Pancreas (tissue), 10 donors: ENCODE measurements at places on chromosomes 5 and 9. TPM values are rescaled to one million over a fixed set of nuclear protein-coding genes. Genes with fewer than 3 reads are reported as not detected.

GRCh38 chr9:81132318-81132717 is 557.0 kb downstream of the TLE1 start:
- no peaks in the 10 kb centered on the region for H3K36me3 ChIP-seq
- no peaks in the 10 kb centered on the region for H3K27me3 ChIP-seq
- no peak overlapping the region for H3K27ac ChIP-seq
- no peak for DNase-seq
- H3K4me3 ChIP-seq = no peak overlapping the region

- H3K27me3 ChIP-seq = no peaks in the 10 kb centered on the region
- no peaks in the 10 kb centered on the region for H3K36me3 ChIP-seq
- no peak overlapping the region for H3K4me3 ChIP-seq
- H3K4me1 ChIP-seq = peaks cover 66% of the 10 kb centered on the region
- peak overlapping the region; percentile 53 for H3K27ac ChIP-seq
- DNase-seq = peak; percentile 98
These were observed 104.4 kb downstream of the ARHGAP26 start for GRCh38 chr5:142874540-142874939.

- no peak overlapping the region for H3K27ac ChIP-seq
- no peaks in the 10 kb centered on the region for H3K27me3 ChIP-seq
- no peaks in the 10 kb centered on the region for H3K36me3 ChIP-seq
These were observed 229.5 kb upstream of the TYRP1 start for GRCh38 chr9:12463641-12464040.

GRCh38 chr9:122370869-122371755 is at the start of gene PTGS1:
PTGS1 (plus strand) TSS chr9:122371024; CDS start chr9:122371085, 61 bp downstream.
- H3K36me3 ChIP-seq = no peaks in the 10 kb centered on the region
- peaks cover 8% of the 10 kb centered on the region for H3K4me1 ChIP-seq
- H3K4me3 ChIP-seq = peak within 1 kb of the TSS; percentile 28
- H3K27ac ChIP-seq = no peak within 1 kb of the TSS

- H3K4me3 ChIP-seq = no peak overlapping the region
- no peaks in the 10 kb centered on the region for H3K27me3 ChIP-seq
- H3K36me3 ChIP-seq = no peaks in the 10 kb centered on the region
These were observed 400.1 kb upstream of the PCSK5 start for GRCh38 chr9:75490326-75490725.

DNA sequence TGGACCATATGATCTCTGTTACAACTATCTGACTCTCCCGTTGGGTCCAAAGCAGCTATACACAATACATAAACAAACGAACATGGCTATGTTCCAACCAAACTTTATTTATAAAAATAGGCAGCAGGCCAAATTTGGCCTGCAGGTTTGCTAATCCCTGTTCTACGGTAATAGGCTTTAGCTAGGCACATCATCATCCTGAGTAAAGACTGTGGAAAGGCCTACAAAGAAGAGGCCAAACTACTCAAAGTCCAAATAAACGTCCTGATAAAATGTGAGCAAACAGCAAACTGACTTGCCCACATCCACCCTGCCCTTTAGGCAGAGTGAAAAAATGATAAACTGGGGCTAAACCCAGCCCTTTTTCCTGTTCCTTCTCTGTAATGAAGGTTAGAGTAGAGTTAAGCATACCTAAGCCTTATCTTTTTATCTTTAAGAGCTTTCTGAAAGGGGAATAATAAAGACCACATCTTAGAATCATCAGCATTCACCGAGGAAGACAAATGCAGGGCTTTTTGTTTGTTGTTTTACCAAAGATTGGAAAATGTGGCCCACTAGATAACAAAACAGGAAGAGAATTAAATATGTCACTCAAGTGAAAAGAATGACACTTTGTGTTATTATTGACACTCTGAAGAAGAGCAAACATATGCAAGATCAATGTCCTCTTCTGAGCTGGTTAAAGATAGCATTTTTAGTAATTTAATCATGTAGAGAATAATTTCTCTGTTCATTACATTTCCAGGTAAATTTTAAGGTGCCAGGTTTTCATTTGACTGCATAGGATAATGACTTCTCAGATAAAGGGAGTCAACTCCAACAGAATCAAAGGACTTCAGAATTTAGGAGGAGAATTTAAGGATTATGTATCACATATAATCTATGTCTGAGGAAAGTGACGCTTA is 160.0 kb upstream of the GNA14 start:
- no peaks in the 10 kb centered on the region for H3K4me1 ChIP-seq
- no peaks in the 10 kb centered on the region for H3K36me3 ChIP-seq
- H3K4me3 ChIP-seq = no peak overlapping the region
- no peaks in the 10 kb centered on the region for H3K27me3 ChIP-seq
- no peak for DNase-seq

- no peaks in the 10 kb centered on the region for H3K27me3 ChIP-seq
- H3K4me3 ChIP-seq = no peak overlapping the region
- H3K36me3 ChIP-seq = no peaks in the 10 kb centered on the region
These were observed 74.8 kb downstream of the CETN3 start for GRCh38 chr5:90334741-90335140.

DNA sequence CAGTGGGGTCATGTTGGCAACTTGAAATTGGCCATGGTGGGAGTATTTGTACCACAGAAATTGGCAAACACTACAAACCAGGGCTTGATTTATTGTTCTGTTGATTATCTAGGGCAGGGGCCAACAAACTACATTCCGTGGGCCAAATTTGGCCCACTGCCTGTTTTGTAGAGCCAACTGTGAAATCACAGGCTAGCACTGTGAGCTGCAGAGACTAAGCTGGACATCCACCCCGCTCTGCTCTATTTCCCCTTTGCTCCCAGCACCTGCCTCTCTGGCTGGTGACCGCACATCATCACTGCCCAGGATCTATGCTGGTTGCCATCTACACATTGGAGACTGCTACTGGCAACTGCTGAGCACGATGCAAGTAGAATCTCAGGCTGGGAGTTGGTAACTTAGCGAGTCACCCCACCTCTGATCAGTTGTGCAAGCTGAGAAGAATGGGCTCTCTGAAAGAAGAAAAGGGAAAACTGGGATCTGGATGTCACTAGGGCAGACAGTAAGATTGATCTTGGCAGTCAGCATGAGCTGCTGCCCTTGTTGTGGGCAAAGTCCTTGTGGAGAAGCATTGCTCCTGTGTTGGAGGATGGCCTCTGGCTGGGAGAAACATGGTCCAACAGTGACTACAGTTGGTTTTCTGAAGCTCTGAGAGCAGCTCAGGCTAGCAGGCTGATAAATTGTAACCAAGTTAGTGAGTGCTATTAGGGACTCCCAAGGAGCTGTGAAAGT is 144.7 kb upstream of the RAD23B start:
- no peaks in the 10 kb centered on the region for H3K4me1 ChIP-seq
- H3K27me3 ChIP-seq = no peaks in the 10 kb centered on the region
- no peak overlapping the region for H3K27ac ChIP-seq
- no peaks in the 10 kb centered on the region for H3K36me3 ChIP-seq
- H3K4me3 ChIP-seq = no peak overlapping the region

DNA sequence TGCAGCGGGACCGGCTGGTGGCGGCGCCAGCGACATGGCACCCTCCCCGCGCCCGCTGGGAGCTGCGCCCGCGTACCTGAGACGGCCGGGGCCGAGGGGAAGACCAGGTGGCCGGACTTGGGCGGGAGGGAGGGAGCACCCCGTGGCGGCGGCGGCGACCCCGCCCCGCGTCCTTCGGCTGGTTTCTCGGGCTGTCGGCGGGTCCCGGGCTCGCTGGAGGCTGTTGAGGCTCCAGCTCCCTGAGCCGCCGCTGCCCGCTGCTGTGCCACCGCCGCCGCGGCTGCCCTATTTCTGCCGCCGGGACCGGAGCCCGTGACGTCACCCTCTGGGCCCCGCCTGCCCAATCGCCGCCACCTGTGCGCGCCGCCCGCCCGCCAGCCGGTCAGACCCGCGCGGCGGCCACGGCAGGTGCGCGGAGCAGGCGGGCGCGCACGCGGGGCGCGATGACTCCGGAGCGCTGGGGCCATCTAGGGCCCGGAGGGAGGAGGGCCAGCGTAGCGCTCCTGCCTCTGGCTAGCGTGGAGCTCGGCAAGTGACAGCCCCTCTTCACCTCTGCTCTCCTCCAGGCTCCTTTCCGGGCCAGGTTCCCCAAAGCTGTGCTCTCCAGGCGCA is at the start of gene FSTL4:
FSTL4 (minus strand) TSS at position 293 of the 612 bp plus-strand sequence.
- no peaks in the 10 kb centered on the region for H3K36me3 ChIP-seq
- peaks cover 6% of the 10 kb centered on the region for H3K4me1 ChIP-seq
- H3K27ac ChIP-seq = no peak within 1 kb of the TSS
- H3K4me3 ChIP-seq = peak within 1 kb of the TSS; percentile 44

GRCh38 chr5:134874831-134875655 is 872 bp downstream of the TXNDC15 start:
- H3K27ac ChIP-seq = peak overlapping the region; percentile 82
- peaks cover 6% of the 10 kb centered on the region for H3K4me1 ChIP-seq
- peak overlapping the region; percentile 92 for H3K4me3 ChIP-seq
- no peaks in the 10 kb centered on the region for H3K36me3 ChIP-seq
- H3K27me3 ChIP-seq = no peaks in the 10 kb centered on the region

- no peaks in the 10 kb centered on the region for H3K4me1 ChIP-seq
- no peaks in the 10 kb centered on the region for H3K36me3 ChIP-seq
- H3K4me3 ChIP-seq = no peak overlapping the region
- no peak overlapping the region for H3K27ac ChIP-seq
These were observed 194.4 kb downstream of the TAF11L14 start for GRCh38 chr5:17828681-17829080.

The SLC6A18 gene
- not detected for total RNA-seq

The SLC46A2 gene
- 0.37 TPM for total RNA-seq

The CXCL14 gene
- total RNA-seq = 19.6 TPM

The SLC44A1 gene
- total RNA-seq = 32.3 TPM

The ABITRAM gene
- 7.6 TPM for total RNA-seq

The TPPP gene
- total RNA-seq = 2.2 TPM
